NCI-H510A (cell line): ENCODE measurements at places on chromosomes 12 and 14.

- DNase-seq = no peak
Measured at GRCh38 chr12:913919-914698, 35.4 kb downstream of the RAD52 start.

DNA sequence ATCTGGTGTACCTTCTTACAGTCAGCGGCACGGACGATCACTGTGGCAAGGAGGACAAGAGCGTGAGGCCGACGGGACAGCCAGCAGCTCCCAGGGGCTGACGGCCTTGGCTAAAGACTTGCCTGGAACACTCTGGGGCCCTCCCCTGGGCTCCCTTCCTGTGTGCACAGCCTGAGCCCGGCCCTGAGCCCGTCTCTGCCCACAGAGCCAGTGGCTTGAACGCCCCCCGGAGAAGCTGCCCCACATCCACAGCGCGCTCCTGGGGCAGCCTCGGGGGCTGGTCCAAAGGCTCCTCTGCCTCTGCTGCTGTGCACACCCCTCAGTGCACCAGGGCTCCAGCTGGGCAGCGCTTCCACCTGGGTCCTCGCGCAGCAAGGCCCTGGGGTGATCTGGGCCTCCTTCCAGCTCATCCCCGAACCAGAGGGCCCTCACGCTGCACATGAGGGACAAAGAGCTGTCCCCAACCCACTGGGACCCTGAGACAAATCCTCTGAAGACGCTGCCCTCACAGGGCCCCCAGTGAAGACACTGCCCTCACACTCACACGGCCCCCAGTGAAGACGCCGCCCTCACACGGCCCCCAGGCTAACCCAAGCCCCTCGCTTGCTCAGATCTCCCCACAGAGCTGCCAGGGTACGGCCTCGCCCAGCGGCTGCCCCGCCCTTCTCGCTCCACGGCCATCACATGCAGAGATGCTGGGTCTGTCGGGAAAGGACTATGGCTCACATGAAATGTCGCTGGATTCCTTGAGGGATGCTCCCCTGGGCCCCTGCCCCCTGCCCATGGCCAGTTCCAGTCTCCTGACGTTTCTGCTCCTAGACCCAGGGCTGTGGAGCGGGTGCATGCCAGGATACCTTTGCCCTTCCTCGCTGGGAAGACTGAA is 22.2 kb downstream of the AMN start:
- DNase-seq = no peak

- no peak for DNase-seq
Measured at GRCh38 chr14:57797160-57797559, 68.7 kb downstream of the SLC35F4 start.

DNA sequence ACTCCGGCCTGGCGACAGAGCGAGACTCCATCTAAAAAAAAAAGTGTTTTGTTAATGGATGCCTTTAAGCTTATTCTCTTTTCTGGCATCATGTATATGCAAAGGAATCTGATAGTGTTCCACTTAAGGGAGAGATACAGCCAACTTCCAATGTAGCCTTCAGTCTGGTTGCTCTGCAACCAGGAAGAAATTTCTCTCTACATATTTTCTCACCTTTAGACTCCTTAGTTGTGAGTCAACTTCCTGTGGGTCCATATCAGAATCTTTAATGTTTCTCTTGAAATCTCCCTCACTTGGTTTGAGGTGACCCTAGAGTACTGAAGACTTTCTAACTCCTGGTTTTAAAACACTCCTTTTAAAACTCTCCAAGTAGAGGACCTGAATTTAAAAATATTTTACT is 340.4 kb downstream of the SLC6A15 start:
- DNase-seq = no peak

DNA sequence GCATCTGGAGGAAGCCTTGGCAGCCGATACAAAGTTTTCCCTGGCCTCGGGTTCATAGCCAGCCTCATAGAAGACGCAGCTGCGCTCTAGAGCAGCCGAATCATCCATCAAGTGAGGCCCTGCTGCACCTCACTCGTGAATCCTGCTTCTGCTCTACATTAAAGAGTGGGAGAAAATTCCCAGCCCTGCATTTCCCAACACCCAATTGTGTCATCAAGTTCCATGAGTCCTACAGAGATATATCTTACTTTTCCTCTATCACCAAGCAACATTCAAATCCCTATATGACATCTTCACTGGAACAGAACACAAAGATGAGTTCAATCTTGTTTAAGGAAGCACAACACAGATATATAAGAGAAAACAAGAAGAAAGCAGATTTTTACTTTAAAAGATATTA is 139.3 kb downstream of the TTC7B start:
- DNase-seq = no peak

DNA sequence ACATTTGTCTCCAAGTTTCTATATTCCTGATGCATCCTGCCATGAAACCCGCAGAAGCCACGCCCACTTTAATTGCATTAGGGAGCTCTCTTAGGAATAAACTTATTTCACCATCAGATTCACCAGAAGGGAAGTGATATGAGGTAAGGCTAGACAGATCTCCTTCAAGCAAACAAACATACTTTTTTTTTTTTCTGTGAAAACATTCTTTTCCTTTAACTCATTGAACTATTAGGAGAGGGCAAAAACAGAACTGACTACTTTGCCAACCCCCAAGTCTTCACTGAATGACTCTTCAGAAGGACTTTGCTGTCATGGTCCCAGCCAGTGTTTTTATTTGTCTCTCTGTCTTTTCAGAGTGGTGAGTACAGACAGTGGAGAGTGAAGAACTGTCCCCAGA is 48.4 kb downstream of the GTF2A1 start:
- no peak for DNase-seq

GRCh38 chr12:121574025-121574424 is 6.8 kb downstream of the KDM2B start:
- DNase-seq = no peak

- DNase-seq = no peak
Measured at GRCh38 chr12:7959701-7960121, 23.7 kb upstream of the SLC2A3 start.

DNA sequence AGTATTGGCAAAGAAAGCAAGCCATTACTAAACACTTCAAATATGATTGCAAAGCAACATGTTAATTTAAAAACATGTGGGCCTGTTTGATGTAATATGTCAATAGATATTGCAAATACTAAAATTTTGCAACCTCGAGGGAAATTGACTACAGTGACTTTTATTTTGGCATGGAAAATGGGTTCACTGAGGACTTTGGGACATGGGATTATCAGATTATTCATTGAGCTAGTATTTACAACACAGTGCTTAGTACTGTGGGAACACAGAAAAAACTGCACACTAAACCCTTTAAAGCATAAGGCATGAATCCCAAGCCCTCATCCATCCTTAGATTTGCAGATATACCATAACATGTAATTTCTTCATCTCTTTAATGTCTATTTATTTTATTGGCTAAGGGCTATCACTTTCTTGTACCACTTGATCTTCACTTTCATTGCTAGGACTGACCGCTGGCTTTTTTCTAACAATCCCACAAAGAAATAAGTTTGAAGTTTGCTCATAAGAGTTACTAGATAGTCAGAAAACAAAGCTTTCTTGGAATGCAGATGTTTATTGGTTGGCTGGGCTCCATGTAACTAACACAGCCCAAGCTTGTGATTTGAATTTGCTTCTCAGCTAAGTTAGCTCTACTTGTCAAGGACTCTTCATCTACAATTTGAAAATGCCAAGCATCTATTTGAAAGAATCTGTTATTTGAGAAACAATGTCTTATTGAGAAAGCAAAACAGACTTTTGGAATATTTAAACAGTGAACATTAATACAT is 48.7 kb downstream of the PPFIBP1 start:
- no peak for DNase-seq

- DNase-seq = no peak
Measured at GRCh38 chr14:66496188-66496807, 10.1 kb downstream of the CCDC196 start.

GRCh38 chr12:53737093-53737808 is 10.0 kb upstream of the CALCOCO1 start:
- DNase-seq = no peak

DNA sequence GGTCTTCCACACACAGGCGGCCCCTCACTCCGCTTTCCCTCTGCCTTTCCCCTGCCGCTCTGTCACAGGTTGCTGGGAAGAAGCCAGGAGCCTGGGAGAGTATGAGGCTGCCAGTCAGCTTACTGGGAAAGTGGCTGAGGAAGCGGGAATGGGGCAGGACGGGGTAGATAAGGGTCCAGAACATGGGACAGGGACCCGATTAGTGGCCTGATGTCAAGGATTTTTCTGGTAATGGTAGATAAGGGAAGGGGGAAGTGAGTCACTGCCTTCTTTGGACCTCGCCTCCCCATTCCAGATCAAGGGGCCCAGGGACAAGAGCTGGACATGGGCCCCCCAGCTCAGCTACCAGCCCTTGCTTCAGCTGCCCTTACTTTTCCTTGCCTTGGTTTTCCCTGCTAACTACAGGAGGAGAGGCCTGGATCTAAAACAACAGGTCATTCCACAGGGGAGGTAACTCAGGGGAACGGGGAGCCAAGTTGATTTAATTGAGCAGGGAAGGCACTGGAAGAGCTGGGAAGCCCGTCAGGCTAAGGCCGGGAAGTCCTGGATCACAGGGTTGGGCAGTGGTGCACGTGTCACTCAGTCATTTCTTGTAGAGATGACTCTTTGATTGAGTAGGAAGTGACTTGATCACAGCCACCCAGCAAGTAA is 3.5 kb upstream of the LPAR5 start:
- no peak for DNase-seq

DNA sequence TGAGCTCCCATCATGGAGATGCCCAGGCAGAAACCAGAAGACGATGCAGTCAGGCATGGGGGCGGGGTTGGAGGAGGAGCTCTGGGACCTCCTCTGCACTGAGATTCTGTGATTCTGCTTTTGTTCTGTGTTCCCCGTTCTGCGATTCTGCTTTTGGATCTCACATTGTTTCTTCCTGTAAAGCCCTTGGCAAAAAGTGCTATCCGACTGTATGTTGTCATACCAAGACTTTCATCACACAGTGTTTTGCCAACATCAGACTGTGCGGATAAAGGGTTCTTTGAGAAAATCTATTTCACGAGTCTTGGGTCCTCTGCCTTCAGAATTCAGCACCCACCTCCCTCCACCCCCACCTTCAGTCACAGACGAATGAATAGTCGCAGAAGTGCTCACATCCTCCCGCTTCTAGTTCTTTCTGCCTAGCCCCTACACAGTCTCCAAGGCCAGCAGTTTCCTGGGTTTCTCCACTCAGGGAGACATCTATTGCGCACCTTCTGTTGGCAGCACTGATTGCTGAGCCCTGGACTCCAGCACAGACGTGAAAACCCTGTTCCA is 24.7 kb upstream of the PWP1 start:
- DNase-seq = no peak

DNA sequence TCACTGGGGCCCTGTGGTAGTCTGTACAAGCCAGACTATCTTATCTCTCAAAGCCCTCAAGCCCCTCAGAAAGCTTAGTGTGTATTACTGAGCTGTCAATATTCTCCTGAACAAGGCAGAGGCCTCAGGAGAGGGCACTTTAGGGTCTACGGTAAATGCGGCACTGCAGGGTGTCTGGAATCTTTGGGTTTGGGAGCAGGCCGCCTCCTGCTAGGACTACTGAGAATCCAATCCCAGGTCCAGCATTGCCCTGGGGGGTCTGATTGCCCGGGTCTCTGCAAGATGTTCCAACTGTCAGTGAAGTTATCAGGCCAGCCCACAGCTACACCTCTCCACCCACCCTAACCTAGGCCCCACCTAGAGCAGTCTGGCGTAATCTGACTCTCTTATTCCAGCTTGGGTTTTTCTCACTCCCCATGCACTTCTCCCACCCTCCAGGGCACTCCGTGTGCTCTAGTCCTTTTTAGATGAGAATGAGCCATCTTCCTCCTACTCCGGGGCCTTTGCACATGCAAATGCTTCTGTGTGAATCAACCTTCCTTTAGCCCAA is 4.3 kb upstream of the ZFP36L1 start:
- no peak for DNase-seq

- DNase-seq = no peak
Measured at GRCh38 chr12:39372929-39373328, 70.0 kb downstream of the KIF21A start.

DNA sequence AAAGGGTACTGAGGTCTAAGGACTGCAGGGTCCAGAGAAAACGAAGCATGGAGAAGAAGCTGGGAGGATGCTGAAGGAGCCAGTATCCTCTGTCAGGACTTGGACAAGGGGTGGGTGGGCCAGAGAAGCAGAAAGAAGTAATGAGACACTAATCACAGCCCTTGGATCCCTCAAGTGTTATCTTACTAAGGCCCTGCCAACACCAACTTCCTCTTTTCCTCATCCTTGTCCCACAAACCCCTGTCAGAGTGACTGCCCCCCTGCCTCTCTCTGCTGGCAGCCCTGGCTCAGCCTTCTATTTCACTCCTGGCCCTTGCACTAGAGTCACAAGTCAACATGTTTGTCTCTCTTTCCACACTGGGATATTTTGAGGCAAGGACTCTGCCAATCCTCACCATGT is 3.8 kb upstream of the ASIC1 start:
- no peak for DNase-seq

DNA sequence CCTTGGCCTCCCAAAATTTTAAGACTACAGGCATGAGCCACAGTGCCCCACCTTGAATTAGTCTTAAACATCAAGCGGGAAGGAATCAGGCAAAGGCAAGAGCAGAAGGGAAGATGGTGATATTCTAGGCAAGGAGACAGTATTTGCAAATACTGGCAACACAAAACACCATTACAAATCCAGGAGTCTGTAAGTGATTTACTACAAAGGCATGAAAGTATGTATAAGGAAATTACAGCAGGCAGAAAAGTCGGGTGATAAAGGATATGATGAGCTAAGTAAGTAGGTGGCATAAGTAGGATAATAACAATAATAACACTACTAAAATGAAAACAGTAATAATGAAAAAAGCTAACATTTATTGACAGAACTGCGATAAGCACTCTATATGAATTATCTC is 28.5 kb downstream of the FMNL3 start:
- DNase-seq = no peak

- DNase-seq = no peak
Measured at GRCh38 chr12:124036657-124037109, 63.7 kb downstream of the ZNF664 start.

DNA sequence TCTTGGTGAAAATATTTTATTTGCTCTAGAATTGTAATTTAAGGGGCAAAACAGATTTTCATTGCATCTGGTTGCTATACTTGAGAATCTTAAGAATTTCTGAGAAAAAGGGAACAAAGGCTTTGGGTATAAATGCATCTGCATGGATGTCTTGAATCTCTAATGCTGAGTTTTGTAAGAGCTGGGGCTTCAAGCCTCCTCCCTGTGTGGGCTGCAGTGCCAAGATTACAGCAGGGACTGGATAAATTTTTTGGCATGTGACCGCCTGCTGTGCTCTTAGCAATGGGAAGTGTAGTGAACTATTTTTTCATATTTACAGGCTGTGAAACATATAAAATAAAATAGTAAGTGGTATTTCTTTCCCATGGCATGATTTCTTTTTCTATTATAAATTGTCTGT is 70.0 kb downstream of the SLC38A6 start:
- no peak for DNase-seq

- DNase-seq = no peak
Measured at GRCh38 chr12:6644903-6645302, 2.3 kb downstream of the ACRBP start.
